ENCODE measurements at places on chromosomes 12 and 14. TPM values are rescaled to one million over a fixed set of nuclear protein-coding genes. Genes with fewer than 3 reads are reported as not detected.

EXOC3L4 gene
- total RNA-seq: not detected

KERA gene
- not detected for total RNA-seq

GRCh38 chr14:75542588-75543091, 20.4 kb downstream of the BATF start:
- DNase-seq: no peak

DNA sequence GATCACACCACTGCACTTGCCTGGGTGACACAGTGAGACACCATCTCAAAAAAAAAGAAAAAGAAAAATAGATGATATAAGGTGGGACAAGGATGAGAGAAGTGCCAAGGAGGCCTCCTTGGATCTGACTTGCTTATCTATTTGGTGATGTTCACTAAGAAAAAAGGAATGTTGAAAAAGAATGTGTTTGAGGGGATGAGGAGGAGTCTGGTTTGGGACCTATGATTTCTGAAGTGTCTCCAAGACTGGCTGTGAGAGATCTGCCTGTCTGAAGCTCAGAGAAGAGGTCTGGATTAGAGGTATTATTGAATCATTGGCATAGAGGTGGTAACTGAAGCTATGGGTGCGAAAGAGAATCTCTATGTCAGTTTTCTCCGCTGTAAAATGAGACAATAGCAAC, 42.8 kb downstream of the BCAT1 start:
- DNase-seq: no peak

DNA sequence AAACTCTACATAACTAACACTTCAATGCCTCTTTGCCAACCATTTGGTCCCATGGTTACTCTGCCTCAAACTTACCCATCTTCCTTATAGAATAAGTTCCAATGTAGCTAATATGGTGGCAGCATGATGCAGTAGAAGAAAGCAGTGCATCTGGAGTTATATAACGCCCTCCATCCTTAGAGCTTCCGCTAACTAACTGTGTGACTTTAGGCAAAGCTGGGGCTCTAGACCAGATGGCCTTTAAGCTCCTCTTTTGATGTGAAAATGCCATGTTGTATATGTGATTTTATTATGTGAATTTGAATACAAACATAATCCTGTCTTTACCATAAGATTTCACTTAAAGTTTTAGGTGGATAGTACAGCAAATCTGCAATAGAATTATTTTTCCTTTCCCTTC, 6.1 kb downstream of the ABCD2 start:
- DNase-seq: no peak

GRCh38 chr12:1797011-1797901, 23.1 kb upstream of the LRTM2 start:
- no peak for DNase-seq

- DNase-seq: peak; percentile 25
These were observed 35.4 kb upstream of the TMEM179 start for GRCh38 chr14:104639885-104640548.

DNA sequence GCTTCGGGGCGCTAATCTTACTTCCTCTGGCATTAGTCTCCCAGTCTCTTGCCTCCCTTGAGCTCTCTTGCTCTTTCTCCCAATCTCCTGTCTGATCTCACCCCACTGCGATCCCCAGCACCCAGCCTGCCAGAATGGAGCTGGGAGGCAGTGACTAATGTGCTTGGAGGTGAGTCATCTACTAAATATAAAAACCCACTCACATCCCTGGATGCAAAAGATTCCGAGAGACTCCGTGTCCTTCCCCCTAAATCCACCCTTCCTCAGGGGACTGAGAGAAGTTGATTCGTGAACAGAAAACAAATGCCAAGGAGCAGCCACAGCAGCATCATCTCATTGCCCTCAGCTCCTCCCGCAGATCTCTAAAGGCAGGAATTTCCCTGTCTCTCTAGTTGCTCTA, 45.7 kb upstream of the KCNA5 start:
- peak; percentile 95 for DNase-seq

- DNase-seq: no peak
These were observed 27.1 kb downstream of the ACTN1 start for GRCh38 chr14:68951800-68952530.

DNA sequence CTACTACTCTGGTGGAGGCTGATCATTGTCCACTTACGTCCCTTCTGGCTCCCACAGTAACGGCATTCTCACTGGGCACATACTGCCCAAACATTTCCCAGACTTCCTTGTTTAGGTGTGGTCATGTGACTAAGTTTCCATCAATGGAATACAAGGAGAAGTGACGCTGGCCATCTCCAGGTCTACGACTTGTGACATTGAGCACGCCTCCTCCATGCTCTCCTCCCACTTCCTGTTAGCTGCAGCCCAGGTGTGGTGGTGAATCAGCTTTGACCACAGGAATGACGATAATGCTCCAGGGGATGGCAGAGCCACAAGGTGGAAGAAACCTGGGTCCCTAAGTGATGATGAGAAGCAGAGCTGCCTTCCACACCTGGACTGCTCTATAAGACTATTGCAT, 6.0 kb upstream of the SLC24A4 start:
- peak; percentile 8 for DNase-seq

- no peak for DNase-seq
These were observed 17.7 kb downstream of the NEUROD4 start for GRCh38 chr12:55037351-55037987.

DNA sequence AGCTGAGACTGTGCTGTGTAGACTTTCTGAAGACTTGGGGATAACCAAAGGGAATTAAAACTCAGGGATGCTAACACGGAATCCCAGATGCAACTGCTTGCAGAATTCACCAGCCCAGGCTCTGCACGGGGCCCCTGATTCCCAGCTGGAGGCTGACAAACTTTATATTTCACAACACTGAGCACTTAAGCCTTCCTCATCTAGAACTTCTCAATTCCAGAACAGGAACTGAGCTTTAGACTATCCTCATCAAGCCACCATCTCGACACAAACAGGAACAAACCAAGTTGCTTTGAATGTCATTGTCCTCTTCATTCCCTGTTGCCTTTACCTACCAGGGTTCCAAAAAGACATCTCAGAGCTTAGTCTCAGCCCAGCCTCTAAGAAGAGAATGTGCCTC, 22.2 kb downstream of the CCDC63 start:
- no peak for DNase-seq

DNA sequence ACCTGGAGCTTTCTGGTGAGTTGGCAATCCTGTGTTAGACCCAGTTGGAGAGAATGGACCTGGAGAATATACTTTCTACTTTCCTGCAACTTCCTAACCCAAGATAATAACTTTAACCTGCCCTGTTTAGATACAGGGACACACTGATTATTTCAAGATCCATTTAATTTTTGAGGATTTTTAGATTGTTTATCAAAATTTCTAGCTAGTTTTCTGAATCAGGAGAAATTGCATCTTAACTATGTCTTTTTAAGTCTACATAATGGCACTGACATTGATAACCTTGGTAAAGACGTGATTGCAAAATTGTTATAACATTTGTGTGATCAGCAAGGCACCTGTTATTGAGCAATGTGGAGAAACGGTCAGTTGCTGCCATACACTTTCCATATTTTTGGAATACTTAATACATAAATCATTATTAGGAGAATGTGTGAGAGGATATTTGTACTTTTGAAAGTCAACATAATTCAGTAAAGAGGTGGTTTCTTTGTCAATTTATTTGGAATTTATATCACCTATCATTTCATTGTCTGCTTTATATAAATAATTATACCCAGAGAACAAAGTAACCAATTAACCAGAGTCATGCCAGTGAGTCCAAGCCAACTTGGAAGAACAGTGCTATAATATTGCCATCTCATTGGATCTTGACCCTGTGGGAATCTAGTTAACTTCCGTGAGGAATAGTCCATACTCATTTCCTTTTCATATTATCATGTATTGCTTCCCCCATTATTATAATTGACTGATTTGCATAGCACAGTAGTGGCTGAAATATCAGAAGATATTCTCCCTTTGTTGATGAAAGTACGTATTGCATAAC, 28.4 kb downstream of the NFYB start:
- no peak for DNase-seq

- DNase-seq: no peak
These were observed 23.9 kb upstream of the CCDC63 start for GRCh38 chr12:110822821-110823415.

GRCh38 chr14:34766060-34766459, 51.7 kb upstream of the CFL2 start:
- DNase-seq: no peak

DNA sequence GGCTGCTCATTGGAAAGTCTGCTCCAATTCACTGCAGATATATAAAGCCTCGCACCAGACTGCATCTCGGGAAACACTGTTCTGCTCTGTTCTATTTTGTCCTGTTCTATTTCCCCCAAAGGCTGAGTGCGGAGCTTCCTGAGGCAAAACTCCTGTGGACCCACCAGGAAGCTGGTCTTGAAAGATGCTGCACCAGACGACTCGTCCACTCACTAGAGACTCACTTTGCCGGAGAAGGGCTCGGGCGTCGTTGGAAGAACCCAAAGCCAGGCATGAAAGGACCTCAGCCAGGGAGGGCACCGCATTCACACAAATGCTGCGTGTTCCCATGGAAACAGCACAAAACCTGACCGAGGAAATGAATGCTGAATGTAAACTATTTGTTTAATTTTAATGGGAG, 331.2 kb upstream of the SFSWAP start:
- DNase-seq: no peak

GRCh38 chr12:30853561-30854133, 72.9 kb upstream of the TSPAN11 start:
- no peak for DNase-seq

GRCh38 chr12:119829439-119829838, 47.7 kb downstream of the CIT start:
- DNase-seq: no peak

DNA sequence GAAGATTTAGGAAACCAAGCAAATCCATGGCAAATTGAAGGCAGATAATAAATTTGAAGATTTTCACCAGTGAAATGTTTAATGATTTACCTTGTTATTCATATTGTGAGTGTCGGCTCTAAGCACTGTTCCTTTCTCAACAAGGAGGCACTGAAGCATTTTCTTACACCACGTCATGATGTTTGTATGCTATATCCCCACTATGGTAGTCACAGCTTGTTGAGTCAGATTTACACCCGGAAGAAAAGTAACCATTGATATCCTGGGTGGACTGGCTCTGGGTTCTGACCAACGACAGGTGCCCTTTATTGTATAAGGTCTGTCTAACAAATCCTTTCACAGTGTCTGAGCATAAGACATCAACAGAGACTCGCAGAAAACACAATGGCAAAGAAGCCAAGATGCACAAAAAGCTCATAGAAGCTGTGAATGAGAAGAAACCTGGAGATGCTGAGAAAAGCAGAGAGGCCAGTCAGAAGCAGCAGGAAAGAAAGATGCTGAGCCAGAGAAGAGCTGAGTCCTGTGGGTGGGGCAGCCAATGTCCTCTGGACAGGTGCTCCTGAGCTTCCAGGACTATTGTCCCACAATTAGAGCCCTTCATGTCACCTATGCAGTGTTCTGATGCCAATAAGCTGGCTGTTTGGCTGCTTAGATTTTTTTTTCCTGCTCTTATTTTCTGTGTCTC, 49.7 kb upstream of the ARHGAP5 start:
- DNase-seq: peak; percentile 44

GRCh38 chr14:102793531-102794328, 16.5 kb downstream of the TRAF3 start:
- DNase-seq: no peak

GRCh38 chr14:88379706-88380343, 5.6 kb upstream of the SPATA7 start:
- DNase-seq: no peak

GRCh38 chr14:36511981-36512584, 7.9 kb downstream of the NKX2-1 start:
- no peak for DNase-seq

Measured in RPMI7951 (cell line).